ENCODE measurements at places on chromosomes 13 and 19.

GRCh38 chr19:377801-378581 is 31.0 kb downstream of the C2CD4C start:
- no peak for DNase-seq

DNA sequence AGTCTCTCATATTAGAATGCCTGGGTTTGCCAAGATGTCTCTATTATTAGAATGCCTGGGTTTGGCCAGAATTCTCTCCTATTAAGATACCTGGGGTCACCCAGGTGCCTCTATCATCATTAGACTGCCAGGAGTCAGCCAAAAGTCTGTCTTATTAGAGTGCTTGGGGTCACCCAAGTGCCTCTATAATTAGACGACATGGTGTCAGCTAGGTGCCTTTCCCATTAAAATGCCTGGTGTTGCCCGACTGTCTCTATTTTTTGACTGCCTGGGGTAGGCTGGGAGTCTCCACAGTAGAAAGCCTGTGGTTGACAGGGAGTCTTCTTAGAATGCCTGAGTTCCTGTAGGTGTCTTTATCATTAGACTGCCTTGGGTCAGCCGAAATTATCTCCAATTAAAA is 1536.6 kb downstream of the UQCRFS1 start:
- DNase-seq, result no peak

DNA sequence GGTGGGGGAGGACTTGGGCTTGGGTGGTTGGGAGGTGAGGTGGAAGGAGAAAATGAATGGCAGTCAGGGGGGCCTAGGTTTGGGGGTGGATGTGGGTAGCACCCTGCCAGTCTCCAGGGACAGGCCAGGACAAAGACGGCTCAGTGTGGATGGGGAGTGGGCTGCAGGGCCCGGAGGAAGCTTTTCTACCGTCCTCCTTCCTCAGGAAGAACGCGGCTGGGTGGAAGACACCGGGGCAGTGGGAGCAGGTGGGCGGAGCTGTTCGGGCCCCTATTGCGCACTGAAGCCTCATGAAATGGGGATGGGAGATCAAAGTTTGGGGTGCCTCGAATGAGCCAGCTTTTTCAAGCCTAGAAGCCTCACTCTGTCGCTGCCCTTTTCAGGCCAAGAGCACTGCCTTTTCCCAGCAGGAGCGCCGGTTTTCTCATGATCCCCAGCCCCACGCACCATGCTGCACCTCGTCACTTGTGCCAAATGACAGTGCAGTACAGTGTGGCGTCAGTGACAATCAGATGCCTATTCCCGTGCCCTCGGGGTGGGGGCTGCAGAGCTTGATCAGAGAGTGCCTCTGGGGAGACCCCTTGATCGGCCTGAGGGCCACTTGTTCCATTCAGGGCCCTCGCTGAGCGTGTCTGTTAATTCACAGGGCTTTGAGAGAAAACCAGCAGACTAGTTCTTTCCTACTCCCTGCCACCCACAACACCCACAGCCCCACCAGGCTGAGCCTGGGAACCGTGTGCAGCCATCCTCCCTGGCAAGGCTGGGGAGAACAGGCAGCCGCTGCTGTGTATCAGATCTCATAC is 1.5 kb downstream of the CALM3 start:
- DNase-seq, result peak; percentile 51

DNA sequence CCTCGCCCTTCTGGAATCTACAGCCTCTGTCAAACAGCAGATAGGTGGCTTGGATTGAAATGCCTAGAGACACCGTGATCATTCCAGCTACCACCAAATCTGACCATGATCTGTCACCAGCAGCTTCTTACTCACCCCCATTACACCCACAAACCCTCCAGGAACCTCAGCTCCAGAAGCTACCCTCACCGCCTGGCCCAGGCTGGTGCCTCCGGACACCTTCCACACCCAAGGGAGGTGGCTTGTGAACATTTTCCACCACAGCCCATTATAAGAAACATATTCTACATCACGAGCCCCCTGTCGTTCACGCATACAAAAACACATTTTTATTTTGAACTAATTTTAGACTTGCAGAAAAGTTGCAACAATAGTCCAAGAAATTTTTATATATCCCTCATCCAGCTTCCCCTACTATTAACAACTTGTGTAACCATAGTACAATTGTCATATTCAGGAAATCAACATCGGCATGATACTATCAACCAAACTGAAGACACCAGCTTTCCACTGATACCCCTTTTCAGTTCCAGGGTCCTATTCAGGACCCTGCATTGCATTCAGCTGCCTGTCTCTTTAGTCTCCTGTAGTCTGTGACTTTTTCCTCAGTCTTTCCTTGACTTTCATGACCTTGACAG is 15.4 kb upstream of the UBE2L5 start:
- no peak for DNase-seq

DNA sequence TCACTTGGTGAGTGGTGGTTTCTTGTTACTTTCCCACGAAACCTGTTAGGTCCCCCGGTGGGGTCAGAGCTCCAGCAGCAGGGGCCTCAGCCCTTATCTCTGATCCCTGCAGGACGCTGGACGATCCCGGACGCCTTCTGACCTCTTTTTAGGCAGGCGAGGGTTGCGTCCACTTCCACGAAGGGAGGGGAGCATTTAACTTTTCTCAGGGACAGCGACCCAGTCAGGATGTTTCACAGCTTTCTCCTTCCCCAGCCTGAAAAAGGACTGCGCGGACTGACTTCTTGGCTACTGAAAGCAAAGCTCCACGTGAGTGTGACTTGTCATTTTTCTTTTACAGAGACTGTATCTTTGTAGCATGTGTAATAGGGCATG is 692 bp downstream of the ZNF234 start:
- DNase-seq, result peak; percentile 21

DNA sequence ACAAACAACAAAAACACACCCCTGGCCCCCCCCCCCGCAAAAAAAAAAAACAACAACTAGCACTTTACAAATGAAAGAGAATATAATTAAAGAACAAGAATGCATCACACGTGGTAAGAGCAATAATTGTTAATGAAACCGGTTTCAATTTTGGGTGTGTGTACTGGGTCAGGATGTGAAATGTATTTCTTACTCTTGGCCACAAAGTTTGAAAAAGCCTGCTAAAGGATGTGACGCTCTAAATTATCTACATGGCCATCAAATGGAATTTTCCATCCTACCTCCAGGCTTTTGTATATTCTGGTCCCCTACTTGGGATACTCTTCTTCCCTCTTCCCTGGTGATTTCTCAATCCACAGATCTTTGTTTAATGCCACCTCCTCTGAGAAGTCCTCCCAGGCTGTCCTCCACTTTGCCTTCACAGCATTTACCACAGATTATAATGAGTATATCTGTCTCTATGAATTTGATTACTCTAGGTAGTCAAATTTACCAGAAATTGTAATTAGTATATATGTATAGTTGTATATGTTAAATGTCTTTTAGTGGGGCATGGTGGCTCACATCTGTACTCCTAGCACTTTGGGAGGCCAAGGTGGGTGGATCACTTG is 2.1 kb downstream of the SARS2 start:
- DNase-seq, result no peak

DNA sequence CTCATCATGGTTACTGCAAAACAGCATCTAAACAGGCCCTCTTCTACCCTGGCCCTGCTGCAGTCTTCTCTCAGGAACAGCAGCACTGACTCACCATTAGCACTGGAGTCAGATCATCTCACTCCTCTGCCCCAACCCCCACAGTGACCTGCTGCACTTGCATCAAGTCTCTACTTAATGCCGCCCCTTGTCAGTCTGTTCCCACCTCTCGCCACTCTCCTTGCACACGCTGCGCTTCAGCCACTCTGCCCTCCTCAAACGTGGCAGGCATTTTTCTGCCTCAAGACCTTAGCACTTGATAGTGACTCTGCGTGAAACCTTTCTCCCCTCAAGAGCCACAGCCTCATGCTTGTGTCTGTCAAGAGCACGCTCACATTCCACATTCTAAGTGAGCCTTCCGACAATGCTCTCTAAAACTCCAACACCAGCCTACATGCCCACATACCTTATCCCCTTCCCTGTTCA is 22.1 kb downstream of the MIPEP start:
- DNase-seq, result peak; percentile 74

DNA sequence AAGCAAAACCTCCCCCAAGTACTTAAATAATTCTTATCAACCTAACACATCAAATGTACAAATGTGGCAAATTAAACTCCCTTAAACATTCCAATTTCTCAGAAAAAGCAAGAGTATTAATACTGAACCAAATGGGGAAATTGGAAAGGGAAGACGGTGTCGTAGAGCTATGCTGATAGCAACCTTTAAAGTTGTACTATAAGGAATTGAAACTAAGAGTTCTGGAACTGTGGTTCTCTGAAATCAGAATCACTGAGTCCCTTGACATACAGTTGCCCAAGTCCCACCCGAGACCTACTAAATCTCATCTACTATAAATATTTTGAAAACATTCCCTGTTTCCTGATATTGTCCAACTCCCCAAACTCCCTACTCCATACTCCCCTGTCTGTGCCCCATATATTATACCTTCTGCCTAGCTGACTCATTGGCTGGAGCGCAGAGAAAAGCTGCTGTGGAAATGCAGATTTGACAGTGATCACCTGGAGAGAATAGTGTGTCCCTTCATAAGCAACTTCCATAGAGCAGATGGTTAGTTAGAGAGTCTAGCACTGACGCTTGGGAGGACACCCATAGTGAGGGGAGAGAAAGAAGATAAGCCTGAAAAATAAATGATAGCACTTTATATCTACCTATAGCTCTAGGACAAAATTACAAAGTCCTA is 51.4 kb upstream of the ITM2B start:
- no peak for DNase-seq

DNA sequence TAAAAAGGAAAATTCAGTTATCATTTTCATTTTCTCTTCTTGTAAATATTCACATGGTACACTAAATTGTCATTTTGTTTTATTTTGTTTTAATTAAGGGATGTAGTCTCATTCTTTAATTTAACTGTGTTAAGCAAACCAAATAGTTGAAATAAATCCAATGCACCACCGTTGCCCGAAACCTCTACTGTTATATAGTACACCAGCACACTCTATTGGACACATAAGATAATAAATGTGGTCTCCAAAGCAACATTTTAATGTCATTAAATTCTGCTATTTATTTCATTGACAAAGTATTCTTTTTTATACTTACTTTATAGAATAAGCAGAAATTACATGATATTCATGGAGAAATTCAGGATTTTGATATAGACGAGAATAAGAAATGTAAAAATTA is 156.4 kb upstream of the FREM2 start:
- DNase-seq, result peak; percentile 12

DNA sequence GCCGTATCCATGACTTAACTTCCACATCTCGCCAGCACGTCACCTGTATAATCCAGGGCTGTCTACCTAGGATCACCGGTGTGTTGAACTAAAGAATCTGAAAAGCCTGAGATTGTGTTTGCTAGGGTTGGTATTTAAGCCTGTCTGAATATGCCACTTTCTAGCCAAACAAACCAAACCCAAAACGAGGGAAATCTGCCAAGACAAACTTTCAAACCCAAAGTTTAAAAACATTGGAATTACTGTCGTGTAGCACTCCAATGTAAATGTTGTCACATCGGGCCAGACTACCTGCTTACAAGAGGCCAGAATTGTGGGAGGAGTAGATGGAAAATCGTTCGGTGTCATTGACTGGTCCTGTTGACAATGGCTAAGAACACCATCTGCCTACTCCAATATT is 747.8 kb downstream of the EFNB2 start:
- no peak for DNase-seq

- DNase-seq, result peak; percentile 95
These were observed 21.5 kb downstream of the NFIC start for GRCh38 chr19:3387645-3388589.

Data from foreskin fibroblast (primary cell).